Mesothelial cell of epicardium (in vitro differentiated cells): ENCODE measurements at places on chromosomes 4 and X. TPM values are rescaled to one million over a fixed set of nuclear protein-coding genes. Genes with fewer than 3 reads are reported as not detected.

GRCh38 chrX:103663981-103664762 is 22.3 kb downstream of the MORF4L2 start:
- H3K27ac ChIP-seq, result no peak overlapping the region
- no peak overlapping the region for H3K4me3 ChIP-seq
- no peak for DNase-seq
- peaks cover 19% of the 10 kb centered on the region for H3K27me3 ChIP-seq

Gene MAGEA2B
- not detected in 3 replicates for total RNA-seq

DNA sequence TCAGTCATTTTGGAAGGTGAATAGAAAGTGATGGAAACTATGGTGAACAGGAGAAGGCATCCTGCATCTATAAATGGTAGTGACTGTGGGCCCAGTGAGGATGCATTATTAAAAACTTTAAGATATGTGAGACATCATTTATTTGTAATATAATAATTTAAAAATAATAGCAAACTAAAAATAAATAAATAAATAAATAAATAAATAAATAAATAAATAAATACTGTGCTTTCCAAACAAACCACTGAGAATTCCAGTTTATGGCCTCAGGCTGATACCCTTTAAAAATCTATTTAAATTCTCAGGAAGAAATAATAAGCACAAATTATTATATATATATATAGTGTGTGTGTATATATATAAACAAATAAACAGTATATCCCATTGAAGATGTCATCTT is 248.0 kb upstream of the DCAF8L1 start:
- DNase-seq, result no peak
- peaks cover 12% of the 10 kb centered on the region for H3K36me3 ChIP-seq
- H3K4me3 ChIP-seq, result no peak overlapping the region
- no peak overlapping the region for H3K27ac ChIP-seq
- H3K4me1 ChIP-seq, result peaks cover 12% of the 10 kb centered on the region

GRCh38 chr4:128528793-128529553 is 241.4 kb upstream of the PGRMC2 start:
- H3K27ac ChIP-seq, result peak overlapping the region; percentile 98
- H3K36me3 ChIP-seq, result no peaks in the 10 kb centered on the region
- H3K4me1 ChIP-seq, result peaks cover 43% of the 10 kb centered on the region
- DNase-seq, result no peak
- H3K27me3 ChIP-seq, result no peaks in the 10 kb centered on the region

Gene CFAP47
- 0.27 to 0.54 TPM (median 0.34 TPM) in 3 replicates for total RNA-seq

DNA sequence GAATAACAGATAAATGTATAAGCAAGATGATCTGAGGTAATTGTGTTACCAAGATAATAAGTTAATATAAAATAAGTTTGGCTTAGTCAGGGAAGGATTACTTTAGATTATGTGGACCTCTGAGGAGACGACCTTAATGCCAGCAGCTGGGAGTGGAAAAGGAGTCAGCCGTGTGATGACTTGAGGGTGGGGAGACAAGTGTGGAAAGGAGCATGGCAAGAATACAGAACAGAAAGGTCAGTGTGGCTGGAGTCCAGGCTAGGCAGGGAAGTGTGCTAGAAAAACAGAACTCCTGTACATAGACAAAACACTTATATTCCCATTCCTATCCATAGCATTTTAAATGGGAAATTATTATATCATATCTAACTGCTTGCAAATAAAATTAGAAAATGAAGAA is 138.8 kb downstream of the PDLIM5 start:
- H3K4me1 ChIP-seq, result no peaks in the 10 kb centered on the region
- H3K36me3 ChIP-seq, result peaks cover 14% of the 10 kb centered on the region
- no peak for DNase-seq
- no peak overlapping the region for H3K27ac ChIP-seq

Gene ADAMTS3
- 9.2 to 11.0 TPM (median 10.7 TPM) in 3 replicates for total RNA-seq

- no peaks in the 10 kb centered on the region for H3K36me3 ChIP-seq
- H3K27ac ChIP-seq, result no peak overlapping the region
- no peaks in the 10 kb centered on the region for H3K27me3 ChIP-seq
- peaks cover 32% of the 10 kb centered on the region for H3K4me1 ChIP-seq
Measured at GRCh38 chrX:10828036-10828435, 207.7 kb upstream of the MID1 start.

- no peak for DNase-seq
- no peak overlapping the region for H3K4me3 ChIP-seq
- H3K36me3 ChIP-seq, result peaks cover 50% of the 10 kb centered on the region
- no peaks in the 10 kb centered on the region for H3K4me1 ChIP-seq
- H3K27ac ChIP-seq, result no peak overlapping the region
- no peaks in the 10 kb centered on the region for H3K27me3 ChIP-seq
Measured at GRCh38 chr4:143531788-143532491, 18.4 kb downstream of the SMARCA5 start.

DNA sequence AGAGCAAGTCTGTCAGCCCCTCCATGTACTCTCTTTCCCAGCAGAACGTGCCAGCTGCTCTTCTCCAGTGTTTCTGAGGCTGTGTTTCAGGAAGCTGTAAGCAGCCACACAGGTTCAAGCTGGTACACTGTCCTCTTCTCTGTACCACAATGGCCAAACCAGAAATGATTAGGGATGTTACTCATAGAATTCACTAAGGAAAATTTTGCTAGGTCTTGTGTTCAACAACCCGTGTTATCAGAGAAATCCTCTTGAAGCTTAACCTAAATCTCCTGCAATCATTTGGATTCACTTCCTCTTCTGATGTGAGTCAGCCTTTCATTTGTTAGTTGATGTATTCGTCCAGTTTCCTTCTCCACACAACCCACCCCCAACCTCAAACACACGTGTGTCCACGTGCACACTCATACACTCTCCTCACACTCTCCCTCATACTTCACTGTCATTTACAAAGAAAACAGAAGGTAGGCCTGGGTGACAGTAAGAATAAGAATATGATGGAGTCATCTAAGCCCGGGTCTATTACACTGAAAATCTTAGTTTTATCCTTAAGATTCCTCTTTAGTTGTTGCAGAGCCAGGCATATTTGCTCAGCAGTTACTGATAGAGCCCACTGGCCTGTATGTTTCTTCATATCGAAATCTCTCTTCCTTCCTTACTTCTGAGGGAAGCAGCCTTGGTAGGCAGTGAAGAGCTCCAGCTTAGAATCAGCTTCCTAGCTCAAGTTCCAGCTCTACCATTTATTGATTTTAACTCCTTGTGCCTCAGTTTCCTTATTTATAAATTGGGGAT is 63.4 kb downstream of the DCUN1D4 start:
- H3K27me3 ChIP-seq, result no peaks in the 10 kb centered on the region
- no peak overlapping the region for H3K4me3 ChIP-seq
- peaks cover 30% of the 10 kb centered on the region for H3K36me3 ChIP-seq
- DNase-seq, result no peak

DNA sequence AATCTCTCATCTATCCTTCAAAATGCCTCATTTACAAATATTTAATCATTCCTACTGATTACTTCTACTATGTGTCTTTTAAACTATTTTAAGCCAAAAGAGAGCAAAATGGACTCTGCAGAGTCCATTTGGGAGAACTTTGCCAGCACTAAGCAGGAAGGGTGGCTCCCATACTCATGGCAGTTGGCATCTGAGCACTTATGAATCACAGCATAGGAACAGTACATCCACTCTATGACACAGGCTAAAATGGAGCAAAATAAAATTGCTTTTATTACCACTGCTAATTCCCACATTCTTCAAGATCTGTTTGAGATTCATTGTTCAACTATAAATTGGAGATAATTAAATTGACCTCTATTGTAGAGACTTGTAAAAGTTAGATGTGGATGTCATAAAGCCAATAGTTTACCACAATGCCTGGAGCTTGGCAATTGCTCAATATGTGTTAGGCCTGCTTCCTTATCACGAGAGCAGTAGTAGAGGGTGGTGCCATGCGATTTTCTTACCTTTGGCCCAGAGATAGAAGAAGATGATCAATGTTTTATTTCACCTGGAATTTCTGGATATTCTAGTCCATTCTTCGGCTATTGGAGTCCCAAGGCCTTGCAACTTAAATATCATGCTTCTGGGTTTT is 19.1 kb downstream of the HPGD start:
- no peak overlapping the region for H3K4me3 ChIP-seq
- H3K27ac ChIP-seq, result no peak overlapping the region
